Renal cortical epithelial cell (primary cell): ENCODE measurements at places on chromosomes 11 and 22. TPM values are rescaled to one million over a fixed set of nuclear protein-coding genes. Genes with fewer than 3 reads are reported as not detected.

Gene TCN2
- 9.2 and 26.0 TPM in 2 replicates for total RNA-seq

DNA sequence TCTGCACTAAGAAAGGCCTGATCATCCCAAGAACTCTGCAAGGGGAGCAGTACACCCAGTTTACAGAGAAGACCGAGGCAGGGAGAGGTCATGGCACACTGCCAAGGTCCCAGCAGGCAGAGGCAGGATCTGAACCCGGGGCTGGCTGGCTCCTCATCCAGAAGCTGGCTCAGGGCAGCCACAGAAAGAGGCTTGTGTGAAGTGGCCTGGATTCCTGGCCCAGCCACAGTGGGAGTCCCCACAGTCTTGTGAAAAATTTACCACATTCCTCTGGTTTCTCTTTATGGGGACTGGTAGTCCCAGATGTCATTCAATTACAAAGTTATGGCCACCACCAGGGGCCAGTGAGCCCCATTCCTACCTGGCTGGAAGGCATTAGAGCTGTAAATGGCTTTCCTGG lies 440.5 kb downstream of the MIAT start:
- DNase-seq, result peak; percentile 38

Gene TLCD5
- 3.8 and 19.0 TPM in 2 replicates for total RNA-seq

Gene IRAG1
- under 0.01 and 0.15 TPM in 2 replicates for total RNA-seq

GRCh38 chr22:22955276-22955798 lies 67.7 kb downstream of the IGLL5 start:
- DNase-seq, result no peak

- no peak for DNase-seq
Measured at GRCh38 chr11:120031612-120032600, 106.0 kb downstream of the TRIM29 start.

GRCh38 chr11:71458146-71459070 lies 5.4 kb downstream of the NADSYN1 start:
- DNase-seq, result no peak

Gene ANGPTL5
- not detected in 2 replicates for total RNA-seq

GRCh38 chr22:27526901-27527300 lies 274.7 kb downstream of the MN1 start:
- DNase-seq, result no peak

Gene CCDC179
- total RNA-seq, result not detected in 2 replicates

Gene ESAM
- 0.50 and 1.4 TPM in 2 replicates for total RNA-seq

DNA sequence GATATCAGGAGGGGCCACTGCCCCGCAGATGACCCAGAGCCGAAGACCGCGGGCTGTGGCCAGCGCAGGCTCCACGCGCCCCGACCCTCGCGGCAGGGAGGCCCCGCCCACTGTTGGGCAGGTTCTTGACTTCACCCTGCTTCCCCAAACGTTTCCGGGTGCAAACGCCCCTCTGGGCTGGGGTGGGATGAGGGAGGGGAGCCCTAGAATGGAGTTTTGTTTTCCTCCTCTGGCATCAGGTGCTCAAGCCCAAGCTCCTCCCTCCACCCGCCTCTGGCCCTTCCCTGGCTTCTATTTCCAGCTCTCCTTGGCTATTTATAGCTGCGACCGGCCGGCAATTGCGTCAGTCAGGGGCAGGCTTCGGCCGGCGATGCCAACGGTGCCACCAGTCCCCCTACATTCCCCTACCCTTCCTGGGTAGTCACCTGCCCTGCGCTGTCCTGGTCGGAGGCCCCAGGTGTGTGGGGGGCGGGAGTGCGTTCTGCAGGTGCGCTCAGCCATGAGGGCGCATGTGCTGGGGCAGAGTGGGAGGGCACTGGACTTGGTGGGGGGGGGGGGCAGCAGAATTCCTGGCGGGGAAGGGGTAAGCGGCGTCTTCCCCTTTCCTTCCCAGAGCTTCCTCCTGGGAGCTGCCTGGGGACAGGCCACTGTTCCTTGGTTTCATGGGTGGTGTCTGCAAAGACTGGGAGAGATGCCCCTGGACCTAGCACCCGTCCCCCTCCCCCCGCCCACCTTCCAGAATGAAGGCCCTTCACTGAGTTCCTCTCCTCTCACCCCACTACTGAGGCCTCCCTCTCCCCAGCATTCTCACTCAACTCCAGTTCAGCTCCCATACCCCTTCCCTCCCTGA lies 23.6 kb downstream of the DUSP8 start:
- DNase-seq, result peak; percentile 63

Gene SLC5A12
- under 0.01 and 0.10 TPM in 2 replicates for total RNA-seq

Gene ASCC2
- 14.4 and 29.8 TPM in 2 replicates for total RNA-seq

DNA sequence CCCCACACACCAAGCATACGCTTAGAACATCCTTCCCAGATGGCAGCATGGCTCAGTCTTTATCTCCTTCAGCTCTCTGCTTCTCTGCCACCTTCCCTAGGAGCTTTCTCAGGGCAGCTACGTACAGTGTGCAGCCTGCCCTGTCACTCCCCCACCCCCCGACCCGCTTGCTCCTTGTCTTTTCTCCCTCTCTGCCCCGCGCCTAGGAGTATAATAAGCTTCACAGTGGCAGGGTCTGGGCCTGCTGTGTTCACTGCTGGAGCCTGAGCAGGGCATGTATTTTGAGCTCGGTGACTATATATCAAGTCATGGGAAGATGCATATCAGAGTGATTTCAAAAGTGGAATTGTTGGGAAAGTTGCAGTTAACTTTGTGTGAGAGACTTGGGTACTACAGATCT lies 55.8 kb upstream of the ADSL start:
- no peak for DNase-seq

- DNase-seq, result no peak
Measured at GRCh38 chr11:14549891-14550290, 29.7 kb upstream of the PSMA1 start.

DNA sequence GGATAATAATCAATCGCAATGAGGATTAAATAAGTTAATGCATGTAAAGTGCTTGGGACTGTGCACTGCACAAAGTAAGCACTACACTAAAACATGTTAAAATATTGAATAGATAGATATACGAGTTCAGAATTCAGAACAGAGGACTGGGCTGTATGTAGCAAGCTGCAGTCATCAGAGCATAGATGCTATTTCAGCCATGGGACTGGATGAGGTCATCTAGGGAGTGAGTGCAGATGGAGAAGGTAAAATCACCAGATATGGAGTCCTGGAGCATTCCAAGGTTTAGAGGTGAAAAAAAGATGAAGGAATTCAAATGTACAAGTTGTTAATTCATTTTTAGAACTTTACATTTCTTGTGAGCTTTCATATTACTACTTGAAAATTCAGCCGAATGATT lies 347.5 kb upstream of the DDI1 start:
- peak; percentile 3 for DNase-seq

- DNase-seq, result peak; percentile 100
Measured at GRCh38 chr11:110907629-110908028, 195.4 kb upstream of the ARHGAP20 start.

Gene VSTM5
- 0.17 and 0.70 TPM in 2 replicates for total RNA-seq

DNA sequence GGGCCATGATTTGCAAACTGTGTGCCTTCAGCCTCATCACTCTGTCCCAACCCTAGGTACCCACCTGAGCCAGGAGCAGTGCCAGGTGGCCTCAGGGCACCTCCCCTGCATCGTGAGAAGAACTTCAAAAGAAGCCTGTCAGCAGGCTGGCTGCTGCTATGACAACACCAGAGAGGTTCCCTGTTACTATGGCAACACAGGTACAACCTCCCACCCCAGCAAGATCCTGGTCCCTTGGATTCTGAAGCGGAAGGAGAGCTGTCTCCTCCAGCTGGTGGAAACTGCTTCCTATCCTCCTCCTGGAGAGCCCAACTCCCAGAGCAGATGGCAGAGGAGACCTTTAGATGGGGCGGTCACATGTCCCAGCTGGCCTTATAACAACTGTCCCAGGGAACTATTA lies 2.9 kb downstream of the ZP1 start:
- DNase-seq, result no peak

Gene MOGAT2
- not detected in 2 replicates for total RNA-seq

Gene POTEH
- not detected in 2 replicates for total RNA-seq

DNA sequence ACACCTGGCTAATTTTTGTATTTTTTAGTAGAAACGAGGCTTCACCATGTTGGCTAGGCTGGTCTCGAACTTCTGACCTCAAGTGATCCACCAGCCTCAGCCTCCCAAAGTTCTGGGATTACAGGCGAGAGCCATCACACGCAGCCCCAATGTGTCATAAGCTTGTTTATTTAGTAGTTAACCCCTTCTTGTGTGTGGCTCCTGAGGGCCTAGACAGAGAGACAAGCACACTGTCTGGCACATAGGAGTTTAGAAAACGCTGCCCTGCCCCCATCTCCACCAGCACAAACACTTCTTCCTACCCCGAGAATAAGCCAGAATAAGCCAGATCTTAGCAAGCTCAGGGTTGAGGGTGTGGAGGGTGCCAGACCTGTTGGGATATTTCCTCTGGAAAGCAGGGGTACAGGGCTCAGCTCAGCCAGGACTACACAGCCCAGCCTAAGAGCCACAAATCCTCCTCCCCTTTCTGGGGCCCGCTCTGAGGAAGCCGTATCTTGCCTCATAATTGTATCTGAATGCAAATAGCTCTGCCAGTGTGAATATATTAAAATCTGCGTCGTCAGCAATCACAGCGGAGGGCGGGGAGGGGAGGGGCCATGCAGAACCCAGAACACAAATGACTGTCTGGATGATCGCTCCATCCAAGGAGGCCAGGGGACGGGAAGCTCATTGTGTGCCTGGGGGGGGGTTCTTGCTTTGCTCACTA lies 247.3 kb downstream of the MN1 start:
- peak; percentile 15 for DNase-seq

DNA sequence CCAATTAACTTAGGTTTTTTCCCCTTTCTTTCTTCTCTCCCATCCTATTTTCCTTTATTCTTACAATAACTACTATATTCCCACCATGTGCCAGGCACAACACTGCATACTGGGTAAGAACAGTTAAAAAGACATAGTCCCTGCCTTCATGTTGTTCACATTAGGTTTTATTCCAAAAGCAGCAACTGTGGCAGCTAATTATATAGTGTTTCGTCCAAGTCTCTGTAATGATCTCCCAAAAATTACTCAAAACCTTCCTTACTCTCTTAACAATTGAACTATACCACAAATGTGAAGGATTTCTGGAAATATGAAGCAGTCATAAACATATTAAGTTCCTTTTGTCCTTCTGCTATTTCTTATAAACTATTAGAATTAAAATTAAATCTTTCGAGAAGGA lies 184.1 kb upstream of the C11orf58 start:
- no peak for DNase-seq

GRCh38 chr11:76579056-76579751 lies 91.3 kb downstream of the LRRC32 start:
- no peak for DNase-seq

DNA sequence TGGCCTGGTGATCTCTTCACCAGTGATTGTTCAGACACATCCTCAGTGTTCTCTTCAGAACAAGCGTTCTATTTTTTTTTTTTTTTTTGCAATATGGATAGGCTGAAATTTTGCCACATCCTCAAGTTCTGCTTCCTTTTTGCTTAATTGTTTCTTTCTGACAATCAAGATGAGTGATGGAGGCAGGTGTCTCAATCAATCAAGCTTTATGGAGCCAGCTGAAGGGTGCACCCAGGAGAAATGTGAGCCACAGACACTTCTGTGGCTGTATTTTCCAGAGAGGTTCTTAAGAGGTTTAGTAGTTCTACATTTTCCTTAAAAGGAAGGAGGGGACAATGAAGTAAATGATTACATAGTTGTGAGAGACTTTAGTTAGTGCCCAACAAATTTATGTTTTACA lies 43.9 kb upstream of the ASPHD2 start:
- no peak for DNase-seq

DNA sequence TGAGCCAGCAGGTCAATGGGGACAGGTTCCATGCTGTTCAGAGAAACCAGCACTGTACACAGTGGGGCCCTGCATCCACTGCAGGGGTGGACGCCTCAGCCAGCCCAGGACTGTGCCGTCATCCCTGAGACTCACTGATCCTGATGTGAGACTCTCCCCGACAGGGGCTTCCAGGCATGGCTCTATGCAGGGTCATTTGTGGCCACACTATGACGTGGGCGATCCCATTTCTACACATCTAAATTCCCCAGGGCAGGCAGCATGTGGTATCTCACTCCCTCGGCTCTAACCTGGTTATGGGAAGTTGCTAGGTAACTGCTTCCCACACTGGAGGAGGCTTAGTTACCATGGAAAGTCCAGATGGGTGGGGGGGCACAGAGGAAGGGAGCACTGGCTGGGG lies 14.2 kb upstream of the FAM83F start:
- no peak for DNase-seq

DNA sequence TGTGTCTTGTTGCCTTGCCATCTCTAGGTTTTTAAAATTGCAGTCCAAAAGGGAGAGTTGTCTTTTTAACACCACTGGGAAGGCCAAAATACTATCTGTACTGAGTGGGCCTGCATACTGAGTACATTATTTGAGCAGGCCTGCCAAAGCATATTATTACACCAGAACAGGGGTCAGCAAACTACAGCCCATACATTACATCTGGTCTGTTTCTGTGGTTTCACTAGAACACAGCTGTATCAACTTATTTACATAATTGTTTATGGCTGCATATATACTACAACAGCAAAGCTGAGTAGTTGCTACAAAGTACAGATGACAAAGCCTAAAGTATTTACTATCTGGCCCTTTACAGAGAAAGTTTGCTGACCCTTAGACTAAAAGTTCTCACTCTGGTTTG lies 74.0 kb downstream of the USP35 start:
- no peak for DNase-seq

GRCh38 chr11:1835671-1836010 lies 851 bp downstream of the SYT8 start:
- no peak for DNase-seq

GRCh38 chr11:119367661-119368120 lies 13.8 kb downstream of the USP2 start:
- peak; percentile 97 for DNase-seq
